B cell (primary cell): ENCODE measurements at places on chromosomes 2 and 18. TPM values are rescaled to one million over a fixed set of nuclear protein-coding genes. Genes with fewer than 3 reads are reported as not detected.

GRCh38 chr2:148900350-148900837 is 25.4 kb downstream of the KIF5C start:
- H3K4me1 ChIP-seq: peaks cover 9% of the 10 kb centered on the region
- H3K36me3 ChIP-seq: no peaks in the 10 kb centered on the region
- no peaks in the 10 kb centered on the region for H3K27me3 ChIP-seq
- no peak overlapping the region for H3K27ac ChIP-seq

DNA sequence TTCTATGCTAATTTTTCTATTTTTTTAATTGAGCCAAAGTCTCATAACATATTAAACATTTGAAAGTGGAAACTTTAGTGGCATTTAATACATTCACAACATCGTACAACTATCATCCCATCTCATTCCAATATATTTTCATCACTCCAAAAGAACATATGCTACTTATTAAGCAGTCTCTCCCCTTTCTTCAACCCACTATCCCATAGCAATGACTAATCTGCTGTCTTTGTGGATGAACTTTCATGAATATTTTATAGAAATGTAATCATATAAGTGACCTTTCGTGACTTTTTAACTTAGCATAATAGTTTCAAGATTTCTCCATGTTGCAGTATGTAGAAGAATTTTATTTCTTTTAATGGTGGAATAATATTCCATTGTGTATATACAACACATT is 90.3 kb downstream of the CCDC178 start:
- no peaks in the 10 kb centered on the region for H3K27me3 ChIP-seq
- no peak overlapping the region for H3K27ac ChIP-seq

DNA sequence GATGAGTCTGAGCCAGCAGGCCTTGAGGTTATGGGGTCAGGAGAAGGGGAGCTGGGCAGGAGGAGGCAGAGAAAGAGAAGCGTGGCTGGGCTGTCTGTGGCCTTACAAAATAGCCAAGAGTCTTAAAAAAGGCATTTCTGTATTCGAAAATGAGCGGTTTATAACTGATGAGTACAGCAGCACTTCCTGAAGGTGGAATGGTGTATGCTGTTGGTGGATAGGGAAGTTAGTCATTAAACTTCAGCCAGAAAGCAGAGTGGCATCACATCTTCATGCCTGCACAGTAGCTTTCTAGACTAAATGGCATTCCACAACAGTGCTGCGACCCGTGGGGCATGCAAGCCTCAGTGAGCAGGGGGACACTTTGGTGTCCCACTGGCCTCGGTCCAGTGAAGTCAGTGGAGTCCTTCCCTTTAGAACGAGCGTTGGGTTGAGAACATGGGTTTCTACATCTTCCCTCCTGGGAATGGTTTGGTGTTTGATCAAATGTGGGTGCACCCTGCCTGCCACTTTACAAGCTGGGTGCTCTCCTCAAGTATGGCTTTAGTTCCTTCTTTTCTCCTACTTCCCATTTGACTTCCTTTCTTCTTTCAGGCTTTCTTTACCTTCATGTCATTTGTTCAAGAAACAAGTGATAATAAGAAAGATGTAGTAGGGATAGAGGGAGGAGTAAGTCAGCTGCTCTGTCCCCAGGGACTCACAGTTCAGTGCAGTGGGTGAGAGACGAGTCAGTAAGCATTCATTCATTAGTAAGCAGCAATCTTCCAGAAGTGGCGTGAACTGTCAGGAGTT is 96.3 kb downstream of the ARMC9 start:
- DNase-seq: peak; percentile 23

Gene GALNT13
- not detected in 2 replicates for polyA plus RNA-seq

DNA sequence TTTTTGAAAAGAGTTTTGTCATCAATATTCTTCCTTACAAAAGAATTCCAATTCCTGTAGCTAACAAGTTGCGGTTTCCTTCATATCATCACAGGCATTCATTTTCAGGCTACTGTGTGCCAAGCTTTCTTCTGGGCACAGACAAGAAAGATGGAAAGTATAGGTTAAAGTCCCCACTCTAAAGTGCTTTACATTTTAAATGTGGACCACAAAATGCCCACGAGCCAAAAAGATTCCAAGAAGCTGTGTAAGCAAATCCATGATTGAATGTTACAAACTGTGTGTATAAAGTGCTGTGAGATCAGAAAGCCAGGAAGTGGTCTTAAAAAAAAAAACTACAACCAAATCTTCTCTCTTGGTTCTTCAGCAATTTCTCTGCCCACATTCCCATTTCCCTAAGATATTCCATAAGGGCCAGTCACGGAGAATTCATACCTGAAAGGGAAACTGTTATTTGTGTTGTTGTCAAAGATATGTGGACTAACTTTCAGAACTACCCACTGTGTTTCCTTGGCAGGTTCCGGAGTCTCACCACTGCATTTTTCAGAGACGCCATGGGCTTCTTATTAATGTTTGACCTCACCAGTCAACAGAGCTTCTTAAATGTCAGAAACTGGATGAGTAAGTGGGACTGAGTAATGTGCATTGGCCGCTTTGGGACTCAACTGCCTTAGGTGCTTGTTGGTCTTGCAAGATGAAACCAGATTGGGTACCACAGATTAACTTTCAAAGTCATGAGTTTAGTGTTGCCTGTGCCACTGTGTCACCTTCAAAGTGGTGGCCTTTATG is 55.7 kb downstream of the RAB27B start:
- H3K36me3 ChIP-seq: no peaks in the 10 kb centered on the region
- DNase-seq: no peak
- H3K27me3 ChIP-seq: no peaks in the 10 kb centered on the region
- H3K27ac ChIP-seq: no peak overlapping the region
- H3K4me1 ChIP-seq: no peaks in the 10 kb centered on the region

Gene SMYD1
- not detected in 2 replicates for polyA plus RNA-seq

Gene CIB4
- not detected in 2 replicates for polyA plus RNA-seq

- H3K27me3 ChIP-seq: peaks cover 5% of the 10 kb centered on the region
- no peak overlapping the region for H3K27ac ChIP-seq
- no peaks in the 10 kb centered on the region for H3K36me3 ChIP-seq
- no peak overlapping the region for H3K4me3 ChIP-seq
- DNase-seq: peak; percentile 63
- H3K4me1 ChIP-seq: peaks cover 3% of the 10 kb centered on the region
Measured at GRCh38 chr18:80159713-80160636, 50.9 kb downstream of the ADNP2 start.

Gene ICOS
- 0.21 and 1.5 TPM in 2 replicates for polyA plus RNA-seq

Gene DSG2
- polyA plus RNA-seq: not detected in 2 replicates

GRCh38 chr2:41024816-41025215 is 572.9 kb upstream of the SLC8A1 start:
- H3K27me3 ChIP-seq: no peaks in the 10 kb centered on the region
- no peaks in the 10 kb centered on the region for H3K36me3 ChIP-seq
- H3K27ac ChIP-seq: no peak overlapping the region
- H3K4me1 ChIP-seq: no peaks in the 10 kb centered on the region
- DNase-seq: no peak

GRCh38 chr2:176101216-176101830 is 1.7 kb downstream of the HOXD12 start:
- no peak for DNase-seq
- no peaks in the 10 kb centered on the region for H3K36me3 ChIP-seq
- H3K4me1 ChIP-seq: peaks cover 52% of the 10 kb centered on the region
- no peak overlapping the region for H3K4me3 ChIP-seq
- H3K27me3 ChIP-seq: no peaks in the 10 kb centered on the region

GRCh38 chr2:1931003-1931914 is 186.9 kb upstream of the PXDN start:
- no peak overlapping the region for H3K27ac ChIP-seq
- DNase-seq: no peak
- H3K36me3 ChIP-seq: no peaks in the 10 kb centered on the region
- H3K4me3 ChIP-seq: no peak overlapping the region

Gene SPC25
- polyA plus RNA-seq: 0.12 and 0.16 TPM in 2 replicates

DNA sequence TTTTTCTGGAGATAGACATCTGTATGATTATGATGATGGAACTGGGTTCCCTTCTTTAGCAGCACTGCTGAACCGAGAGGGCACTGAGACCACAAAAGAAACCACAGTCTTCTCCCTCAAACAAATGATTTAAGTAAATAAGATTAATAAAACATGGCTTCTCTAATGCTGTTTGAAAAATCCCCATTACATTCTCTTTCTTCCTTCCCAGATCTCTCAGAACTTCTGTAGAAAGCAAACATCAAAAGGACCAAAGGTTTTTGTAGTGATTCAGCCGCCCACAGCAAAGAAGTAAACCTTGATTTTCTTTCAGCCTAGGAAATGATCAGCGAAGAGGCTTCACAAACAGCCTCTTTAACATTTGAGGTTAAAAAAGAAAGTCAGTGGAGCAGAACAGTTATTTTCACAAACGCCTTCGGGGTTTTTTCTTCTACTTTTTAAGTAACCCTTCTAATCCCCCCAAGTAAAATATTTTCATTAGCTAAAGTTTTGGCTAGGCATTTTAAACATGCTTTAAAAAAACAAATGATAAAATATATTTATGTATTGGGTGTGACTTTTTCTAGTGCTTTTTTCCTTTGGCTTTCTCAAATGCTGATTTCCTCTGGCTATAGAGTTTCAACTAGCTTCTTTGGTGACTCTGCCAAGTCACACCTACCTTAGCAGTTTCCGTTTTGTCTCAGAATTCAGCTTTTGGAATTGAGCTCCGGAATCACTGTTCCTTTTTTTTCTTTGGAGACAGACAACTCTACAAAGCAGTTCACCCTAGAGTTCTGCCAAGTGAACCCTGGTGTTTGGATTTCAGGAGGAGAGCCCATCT is 89.6 kb downstream of the UPP2 start:
- no peaks in the 10 kb centered on the region for H3K36me3 ChIP-seq
- peak; percentile 65 for DNase-seq
- H3K27me3 ChIP-seq: no peaks in the 10 kb centered on the region

Gene IL1RN
- polyA plus RNA-seq: 0.40 and 0.79 TPM in 2 replicates

GRCh38 chr2:232435805-232436204 is 20.1 kb upstream of the ALPI start:
- no peak overlapping the region for H3K27ac ChIP-seq
- no peaks in the 10 kb centered on the region for H3K36me3 ChIP-seq
- H3K4me3 ChIP-seq: no peak overlapping the region

DNA sequence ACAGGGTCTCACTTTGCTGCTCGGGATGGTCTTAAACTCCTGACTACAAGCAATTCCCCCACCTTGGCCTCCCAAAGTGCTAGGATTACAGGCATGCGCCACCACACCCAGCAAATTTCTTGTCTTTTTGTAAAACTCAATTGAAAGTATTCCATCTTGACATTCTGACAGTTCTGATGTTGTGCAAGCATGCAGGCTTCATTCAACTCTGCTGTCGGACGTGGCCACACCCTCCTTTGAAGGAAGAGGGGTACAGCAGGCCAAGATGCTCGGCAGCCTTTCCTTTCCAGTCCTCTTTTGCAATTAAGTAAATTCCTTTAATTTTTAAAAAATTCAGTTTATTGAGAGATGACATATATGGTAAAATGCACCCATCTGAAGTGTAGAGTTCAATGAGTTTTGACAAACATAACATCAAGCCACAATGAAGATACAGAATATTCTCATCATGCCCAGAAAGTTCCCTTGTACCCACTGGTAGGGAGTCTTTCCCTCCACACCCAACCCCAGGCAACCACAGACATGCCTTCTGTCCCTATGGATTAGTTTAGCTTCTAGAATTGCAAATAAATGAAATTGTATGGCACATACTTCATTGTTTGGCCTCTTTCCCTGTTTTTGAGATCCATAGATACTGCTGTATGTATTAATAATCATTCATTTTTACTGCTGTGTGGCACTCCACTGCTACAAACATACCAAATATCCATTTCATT is 33.1 kb downstream of the TUBB6 start:
- H3K27ac ChIP-seq: no peak overlapping the region
- no peak for DNase-seq
- peaks cover 69% of the 10 kb centered on the region for H3K36me3 ChIP-seq
- H3K4me3 ChIP-seq: no peak overlapping the region
- H3K4me1 ChIP-seq: no peaks in the 10 kb centered on the region

Gene TMEFF2
- not detected in 2 replicates for polyA plus RNA-seq

DNA sequence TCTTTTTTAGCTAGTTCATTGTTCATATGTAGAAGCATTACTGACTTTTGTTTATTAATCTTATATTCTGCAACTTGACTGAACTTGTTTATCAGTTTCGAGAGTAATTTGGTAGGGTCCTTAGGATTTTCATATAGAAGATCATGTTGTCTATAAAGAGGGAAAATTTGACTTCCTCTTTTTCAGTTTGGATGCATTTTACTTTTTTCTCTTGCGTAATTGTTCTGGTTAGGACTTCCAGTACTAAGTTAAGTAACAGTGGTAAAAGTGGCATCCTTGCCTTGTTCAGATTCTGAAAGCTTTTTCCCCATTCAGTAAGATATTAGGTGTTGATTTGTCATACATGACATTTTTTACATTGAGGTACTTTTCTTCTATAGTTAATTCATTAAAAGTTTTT is 726.0 kb downstream of the KCNJ3 start:
- no peak overlapping the region for H3K27ac ChIP-seq
- H3K4me1 ChIP-seq: no peaks in the 10 kb centered on the region
- no peaks in the 10 kb centered on the region for H3K27me3 ChIP-seq
- no peak for DNase-seq

DNA sequence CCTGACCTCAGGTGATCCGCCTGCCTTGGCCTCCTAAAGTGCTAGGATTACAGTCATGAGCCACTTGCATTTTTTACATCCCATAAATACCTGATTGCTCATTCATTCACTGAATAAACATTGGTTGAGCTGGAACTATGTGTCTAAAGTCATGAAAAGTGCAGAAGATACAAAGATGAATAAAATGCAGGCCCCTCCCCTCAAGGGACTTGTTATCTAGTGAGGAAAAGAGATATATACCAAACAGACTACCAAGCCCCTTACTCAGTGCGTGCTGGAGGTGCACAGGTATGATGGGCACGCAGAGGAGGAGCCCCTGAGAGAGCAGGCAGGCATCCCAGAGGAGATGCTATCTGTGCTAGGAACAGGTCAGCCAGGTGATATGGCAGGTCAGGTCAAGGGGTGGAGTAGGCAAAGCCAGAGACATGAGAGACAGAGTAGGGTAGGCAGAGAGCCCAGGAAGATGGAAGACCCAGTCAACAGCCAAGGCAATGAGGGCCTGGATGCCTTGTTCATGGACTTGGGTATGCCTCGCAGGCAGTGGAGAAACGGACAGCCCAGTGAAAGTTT is 7.7 kb downstream of the FHL2 start:
- H3K4me3 ChIP-seq: no peak overlapping the region
- H3K27me3 ChIP-seq: no peaks in the 10 kb centered on the region
- H3K36me3 ChIP-seq: no peaks in the 10 kb centered on the region
- H3K27ac ChIP-seq: no peak overlapping the region
- no peaks in the 10 kb centered on the region for H3K4me1 ChIP-seq
- DNase-seq: no peak

Gene ASXL3
- not detected in 2 replicates for polyA plus RNA-seq

DNA sequence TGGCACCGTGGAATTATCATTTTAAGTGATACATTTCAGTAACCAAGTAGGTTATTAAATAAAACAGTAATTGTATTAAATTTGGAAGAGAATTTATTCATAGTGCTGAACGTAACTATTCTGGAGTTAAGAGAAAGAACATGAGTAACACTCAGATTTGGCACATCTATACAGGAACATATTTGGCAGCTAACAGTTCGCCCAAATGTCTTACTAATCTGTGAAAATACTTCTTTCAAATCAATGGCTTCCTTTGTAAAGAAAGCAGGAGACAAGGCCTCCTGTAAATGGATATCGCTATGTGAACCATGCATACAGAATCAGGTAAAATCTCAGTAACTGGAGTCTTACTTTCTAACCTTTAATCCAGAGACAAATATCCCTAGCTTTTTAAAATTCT is 64.4 kb downstream of the ZNF516 start:
- H3K27me3 ChIP-seq: no peaks in the 10 kb centered on the region
- H3K27ac ChIP-seq: no peak overlapping the region
- DNase-seq: no peak
- H3K4me1 ChIP-seq: no peaks in the 10 kb centered on the region
- peaks cover 12% of the 10 kb centered on the region for H3K36me3 ChIP-seq

- no peaks in the 10 kb centered on the region for H3K27me3 ChIP-seq
- H3K4me1 ChIP-seq: no peaks in the 10 kb centered on the region
- H3K36me3 ChIP-seq: no peaks in the 10 kb centered on the region
- H3K4me3 ChIP-seq: no peak overlapping the region
Measured at GRCh38 chr18:13237073-13237472, 18.5 kb downstream of the LDLRAD4 start.
